OCI-M1 (cell line): ENCODE measurements at places on chromosomes 7 and 10.

- no peak for DNase-seq
Observed at GRCh38 chr10:42962902-42963231, 114.0 kb upstream of the RET start.

DNA sequence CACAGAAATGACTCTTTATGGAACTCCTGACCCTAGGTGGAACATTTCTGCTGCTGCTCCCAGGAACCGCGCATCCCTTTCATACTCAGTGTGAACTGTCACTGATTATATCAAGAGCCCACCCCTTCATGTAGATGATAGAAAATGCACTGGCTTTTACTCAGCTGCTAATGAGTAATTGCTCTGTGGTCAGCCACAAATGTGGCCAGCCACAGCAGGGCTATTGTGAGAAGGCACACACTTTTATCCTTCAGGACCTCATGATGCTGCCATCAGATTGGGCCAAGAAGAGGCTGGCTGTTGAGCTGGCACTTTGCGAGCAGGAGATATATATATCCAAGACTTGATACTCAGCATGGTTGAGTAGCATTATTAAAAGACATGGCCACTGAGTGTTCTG lies 124.7 kb downstream of the CFAP58 start:
- peak; percentile 8 for DNase-seq

GRCh38 chr7:94154858-94155257 lies 150.7 kb upstream of the BET1 start:
- DNase-seq, result peak; percentile 59

DNA sequence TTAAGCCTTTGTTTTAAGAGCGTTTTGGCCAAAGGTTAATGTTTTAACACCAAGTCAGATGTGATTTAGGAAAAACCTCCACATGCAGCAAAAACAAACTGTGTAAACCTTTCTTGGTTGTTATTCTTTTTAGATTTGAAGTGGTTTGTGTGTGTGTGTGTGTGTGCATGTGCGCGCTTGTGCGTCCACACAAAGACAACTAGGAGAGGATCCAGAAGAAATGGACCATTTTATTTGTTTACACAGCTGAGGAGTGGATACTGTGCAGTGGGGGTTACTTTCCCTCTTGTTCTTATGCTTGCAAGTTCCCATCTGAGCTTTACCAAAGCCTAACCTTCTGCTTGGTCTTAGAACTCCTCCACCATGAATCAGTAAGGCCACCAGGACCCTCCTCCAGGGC lies 20.0 kb downstream of the TCF7L2 start:
- DNase-seq, result no peak

DNA sequence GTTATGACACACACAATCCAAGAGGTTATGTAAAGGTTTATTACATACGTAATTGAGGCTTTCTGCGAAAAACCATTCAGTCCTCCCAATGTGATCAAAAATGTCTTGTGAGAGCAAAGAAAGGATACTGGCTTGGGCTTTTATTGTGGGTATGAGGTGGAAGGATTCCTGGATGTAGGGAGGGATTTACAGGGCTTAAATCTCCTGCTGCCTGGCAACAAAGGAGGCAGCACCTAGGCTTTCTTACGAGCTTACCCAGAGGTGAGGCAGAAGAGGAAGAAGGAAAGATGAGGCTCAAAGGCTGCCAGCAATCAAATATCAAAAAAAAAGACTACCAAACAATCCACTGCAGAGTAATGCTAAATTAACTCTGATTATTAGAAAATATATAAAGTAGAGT lies 1149.5 kb upstream of the POT1 start:
- DNase-seq, result no peak

DNA sequence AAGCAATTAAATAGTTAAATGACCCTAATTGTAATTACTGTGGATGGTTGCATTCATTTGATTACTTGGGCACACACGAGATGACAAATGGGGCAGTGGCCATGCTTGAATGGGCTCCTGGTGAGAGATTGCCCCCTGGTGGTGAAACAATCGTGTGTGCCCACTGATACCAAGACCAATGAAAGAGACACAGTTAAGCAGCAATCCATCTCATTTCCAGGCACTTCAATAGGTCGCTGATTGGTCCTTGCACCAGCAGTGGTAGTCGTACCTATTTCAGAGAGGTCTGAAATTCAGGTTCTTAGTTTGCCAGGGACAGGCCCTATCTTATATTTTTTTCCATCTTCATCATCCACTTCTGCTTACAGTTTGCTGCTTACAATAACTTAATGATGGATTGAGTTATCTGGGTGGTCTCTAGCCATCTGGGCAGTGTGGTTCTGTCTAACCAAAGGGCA lies 8.3 kb downstream of the PCBD1 start:
- DNase-seq, result peak; percentile 90

DNA sequence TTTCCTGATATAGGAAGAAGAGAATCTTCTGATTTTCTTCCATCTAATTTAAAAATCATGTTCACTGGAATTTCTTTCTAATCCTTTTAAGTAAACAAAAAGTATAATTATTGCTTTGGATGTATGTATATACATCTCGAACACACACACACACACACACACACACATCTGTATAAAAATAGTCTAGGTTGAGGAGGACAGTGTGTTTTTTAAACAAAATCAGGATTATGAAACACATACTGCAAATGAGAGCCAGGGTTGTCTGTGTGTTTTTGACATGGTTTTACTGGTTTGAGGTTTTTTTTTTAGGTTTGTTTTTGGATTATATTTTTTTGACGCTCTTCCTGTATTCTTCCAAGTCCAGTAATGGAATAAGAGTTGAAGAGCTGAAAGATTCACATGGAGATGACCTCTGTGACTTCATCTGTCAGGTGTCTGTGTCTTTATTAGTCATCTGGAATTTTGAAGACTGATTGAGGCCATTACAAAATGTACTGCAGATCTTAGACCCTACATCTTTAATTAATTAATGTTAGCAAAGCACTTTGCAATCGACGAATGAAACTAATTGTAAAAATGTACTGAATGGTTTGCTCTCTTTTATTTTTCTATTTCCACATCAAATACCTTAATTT lies 237.1 kb downstream of the SUGCT start:
- DNase-seq, result no peak

DNA sequence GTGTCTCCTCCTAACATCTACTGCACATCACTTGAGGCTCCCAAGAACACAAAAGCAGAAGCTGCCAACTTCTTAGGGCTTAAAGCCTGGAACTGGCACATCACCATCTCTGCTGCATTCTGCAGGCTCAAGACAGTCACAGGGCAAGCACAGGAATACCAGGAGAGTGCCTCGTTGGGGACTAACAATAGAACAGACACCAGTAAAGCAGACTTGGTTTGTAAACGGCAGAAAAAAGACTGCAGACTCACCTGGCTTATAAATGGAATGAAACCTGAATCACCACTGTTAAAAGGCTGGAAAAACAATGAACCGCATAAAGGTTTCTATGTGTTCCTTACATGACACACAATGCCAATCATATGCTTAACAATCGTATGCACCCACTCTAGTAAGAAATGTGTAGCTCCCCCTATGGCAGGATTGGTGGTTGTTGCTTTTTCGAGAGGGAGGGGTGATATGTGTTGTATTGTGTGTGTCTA lies 12.8 kb downstream of the RHEB start:
- no peak for DNase-seq

DNA sequence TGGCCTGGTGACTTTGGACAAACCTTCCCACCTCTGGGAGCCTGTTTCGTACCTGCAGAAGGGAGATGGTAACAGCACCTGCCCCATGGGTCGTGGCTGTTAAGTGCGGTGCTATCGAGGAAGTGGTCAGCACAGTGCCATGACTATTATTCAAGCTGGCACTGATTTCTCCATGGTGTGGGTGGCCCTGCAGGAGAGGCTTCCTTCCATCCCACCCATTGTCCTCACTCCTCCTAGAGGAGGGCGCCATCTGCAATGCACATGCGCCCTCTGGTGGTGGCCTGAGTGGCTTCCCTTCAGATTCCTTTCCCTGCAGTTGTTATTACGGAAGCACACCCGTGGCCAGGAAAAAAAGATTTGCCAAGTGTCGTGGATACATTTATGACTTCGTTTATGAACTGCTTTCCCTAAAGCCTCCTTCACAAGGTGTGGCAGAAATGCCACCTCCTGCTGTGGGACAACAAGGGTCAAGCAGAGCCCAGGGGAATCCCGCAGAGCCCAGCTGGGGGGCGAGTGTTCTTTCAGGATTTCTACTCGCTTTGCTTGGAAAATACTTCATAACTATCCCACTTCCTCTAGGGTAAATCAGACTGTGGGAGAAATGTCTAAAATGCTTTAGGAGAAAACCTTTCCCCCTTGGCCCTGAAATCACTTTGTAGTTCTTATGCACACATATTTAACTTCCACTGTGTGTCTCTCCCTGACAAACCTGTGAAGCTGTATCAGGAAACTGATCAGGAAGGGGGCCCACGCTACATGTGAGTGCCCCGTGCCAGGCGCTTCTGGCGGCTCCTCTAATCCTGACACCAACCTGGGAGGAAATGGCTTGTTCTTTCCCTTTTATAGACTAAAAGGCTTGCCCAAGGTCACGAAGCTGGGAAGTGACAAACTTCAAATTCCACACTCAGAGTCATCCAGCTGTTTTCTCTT lies 98.0 kb upstream of the ANLN start:
- peak; percentile 78 for DNase-seq

DNA sequence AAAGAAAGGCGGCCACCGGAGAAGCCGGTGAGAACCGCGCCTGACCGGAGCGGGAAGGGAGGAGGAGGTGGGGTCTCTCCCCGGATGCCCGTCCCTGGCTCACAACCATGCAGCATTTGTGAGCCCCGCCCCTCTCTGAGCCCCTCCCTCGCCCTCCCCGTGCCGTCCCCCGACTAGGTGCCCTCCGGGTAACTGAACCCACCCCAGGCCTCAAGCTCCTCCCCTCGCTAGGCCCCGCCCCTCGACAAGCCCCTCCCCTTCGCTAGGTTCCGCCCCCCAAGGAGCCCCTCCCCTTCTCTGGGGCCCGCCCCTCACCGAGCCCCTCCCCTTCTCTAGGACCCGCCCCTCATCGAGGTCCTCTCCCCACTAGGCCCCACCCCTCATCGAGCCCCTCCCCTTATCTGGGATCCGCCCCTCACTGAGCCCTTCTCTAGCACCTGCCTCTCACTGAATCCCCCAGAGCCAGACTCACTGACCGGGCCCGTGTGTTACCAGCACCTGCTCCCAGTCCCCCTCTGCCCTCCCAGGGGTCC lies 42.2 kb upstream of the HSPB1 start:
- DNase-seq, result peak; percentile 38

- no peak for DNase-seq
Observed at GRCh38 chr10:60138026-60138425, 231.7 kb upstream of the CCDC6 start.

GRCh38 chr10:34333513-34333912 lies 481.6 kb downstream of the PARD3 start:
- no peak for DNase-seq

DNA sequence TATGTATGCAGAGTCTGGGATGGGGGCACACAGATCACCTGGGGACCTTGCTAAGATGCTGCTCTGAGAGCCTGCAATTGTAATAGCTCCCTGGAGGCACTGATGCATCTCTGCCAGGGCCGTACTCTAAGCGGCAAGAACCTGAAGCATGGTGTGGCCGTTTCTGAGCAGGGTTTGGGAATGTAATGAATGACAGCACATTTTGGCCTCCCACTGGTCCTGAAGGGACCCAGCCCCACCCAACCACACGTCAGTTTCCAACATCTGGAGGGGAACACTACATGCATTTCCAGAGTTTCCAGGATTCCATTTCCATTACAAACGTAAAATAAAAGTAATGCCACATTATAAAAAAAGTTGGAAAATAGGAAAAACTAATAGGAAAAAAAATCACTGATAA lies 14.0 kb downstream of the ZCCHC24 start:
- DNase-seq, result no peak

- peak; percentile 56 for DNase-seq
Observed at GRCh38 chr10:70379581-70380176, 2.7 kb downstream of the LRRC20 start.
